Suppressor macrophage (primary cell): ENCODE measurements at places on chromosomes 7 and 10.

GRCh38 chr10:33758299-33758698 is 423.8 kb upstream of the NRP1 start:
- no peak for DNase-seq

- DNase-seq: no peak
Observed at GRCh38 chr10:79385392-79385795, 38.1 kb downstream of the PPIF start.

GRCh38 chr7:157255201-157255606 is 81.6 kb upstream of the DNAJB6 start:
- DNase-seq: no peak

DNA sequence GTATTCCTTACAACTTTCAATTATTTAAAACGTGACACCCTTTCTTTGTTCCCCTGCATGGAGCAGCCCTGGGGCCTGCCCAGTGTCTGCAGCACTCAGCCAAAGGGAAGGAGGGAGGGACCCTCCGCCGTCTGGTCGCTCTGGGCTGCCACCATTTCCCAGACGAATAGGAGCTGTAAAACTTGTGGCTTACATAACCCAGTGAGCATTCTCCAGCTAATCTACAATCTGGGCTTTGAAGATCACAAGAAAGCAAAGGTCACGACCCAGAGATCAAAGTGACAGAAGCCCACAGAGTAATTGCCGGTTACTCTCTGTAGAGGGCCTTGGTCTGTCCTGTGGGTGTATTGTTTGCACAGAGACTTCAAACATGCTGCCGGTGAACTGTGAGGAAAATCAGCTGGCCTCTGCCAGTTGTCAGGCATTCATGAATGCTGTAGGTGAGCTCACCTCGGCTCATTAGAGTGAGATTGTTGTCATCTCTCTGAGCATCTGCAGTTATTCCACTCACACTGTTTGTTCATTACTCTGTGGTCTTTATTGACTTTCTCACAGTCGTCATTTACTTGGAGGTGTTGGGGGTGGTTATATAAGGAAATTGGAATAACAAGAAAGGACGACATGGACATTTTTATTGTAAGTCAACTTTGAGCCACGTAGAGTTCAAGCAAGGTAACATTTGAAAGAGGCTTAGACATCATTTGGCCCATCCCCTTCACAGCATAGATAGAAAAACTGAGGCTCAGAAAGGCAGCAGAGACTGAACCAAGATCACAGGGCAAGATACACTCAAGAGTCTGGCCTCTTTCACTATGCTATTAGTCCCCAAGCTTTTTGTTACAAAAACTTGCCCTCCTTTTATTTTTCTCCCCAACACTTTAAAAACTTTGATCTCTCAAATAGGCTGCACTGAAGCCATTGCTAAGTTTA is 619.8 kb downstream of the LRMDA start:
- no peak for DNase-seq

- no peak for DNase-seq
Observed at GRCh38 chr7:23523486-23524075, 8.2 kb downstream of the TRA2A start.

GRCh38 chr10:69884686-69885085 is 83.0 kb downstream of the COL13A1 start:
- no peak for DNase-seq

- DNase-seq: peak; percentile 10
Observed at GRCh38 chr7:120856621-120857352, 1.2 kb downstream of the TSPAN12 start.

- DNase-seq: no peak
Observed at GRCh38 chr7:121103579-121103978, 115.1 kb downstream of the CPED1 start.
